ENCODE measurements at places on chromosomes 7 and 10.
A peak's percentile ranks its signal among the peaks of the same experiment; 100 is the strongest.

DNA sequence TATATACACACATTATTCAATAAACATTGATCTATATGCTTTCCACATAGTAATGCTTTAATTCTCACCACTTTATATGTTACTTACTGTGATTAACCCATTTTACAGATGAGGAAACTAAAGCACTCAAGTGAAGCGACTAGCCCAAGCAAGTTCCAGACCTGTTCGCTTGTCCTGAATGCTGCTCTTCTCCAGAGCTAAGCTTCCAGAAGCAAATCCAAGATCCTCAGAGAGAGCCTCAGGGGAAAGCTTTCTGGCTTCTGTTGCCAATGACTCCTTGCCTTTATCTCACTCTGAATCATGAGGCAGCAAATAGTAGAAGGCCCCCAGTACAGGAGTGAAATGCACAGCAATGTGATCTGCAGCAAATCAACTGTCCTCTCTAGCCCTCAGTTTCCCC lies 32.2 kb downstream of the XPNPEP1 start:
- no peak for DNase-seq

DNA sequence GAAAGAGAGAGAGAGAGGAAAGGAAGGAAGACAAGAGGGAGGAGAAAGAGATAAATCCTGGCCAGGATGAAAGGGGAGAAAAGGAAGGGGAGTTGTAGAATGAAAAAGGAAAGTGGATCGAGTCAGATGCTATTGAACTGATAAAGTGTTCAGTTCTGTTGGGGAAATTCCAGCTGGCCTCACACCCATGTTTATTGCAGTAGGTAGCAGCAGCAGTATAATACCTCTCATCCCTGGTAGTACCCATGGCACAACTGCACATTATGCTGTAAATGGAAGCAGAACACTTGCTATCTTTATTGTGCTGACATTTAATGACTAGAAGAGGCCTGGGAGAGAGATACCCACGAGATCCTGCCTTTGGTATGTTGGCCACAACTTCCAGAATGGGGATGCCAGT lies 178.1 kb downstream of the EVX1 start:
- DNase-seq: no peak

DNA sequence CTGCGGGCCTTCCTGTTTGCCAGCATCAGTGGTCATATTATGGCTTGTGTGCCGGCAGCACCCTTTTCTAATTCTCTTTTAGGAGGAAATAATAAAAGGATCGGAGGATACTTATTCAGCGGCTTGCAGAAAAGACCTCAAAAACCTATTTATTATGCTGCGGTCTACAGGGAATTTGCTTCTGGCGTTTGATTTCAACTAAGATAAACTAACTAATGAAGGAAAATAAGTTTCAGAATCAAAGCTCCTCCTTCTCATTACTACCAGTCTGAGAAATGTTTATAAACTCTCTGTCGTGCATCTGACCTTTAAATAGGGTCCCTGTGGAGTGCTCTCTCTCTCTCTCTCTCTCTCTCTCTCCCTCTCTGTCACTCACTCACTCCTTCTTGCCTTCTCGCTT lies 335.0 kb upstream of the GLI3 start:
- no peak for DNase-seq

DNA sequence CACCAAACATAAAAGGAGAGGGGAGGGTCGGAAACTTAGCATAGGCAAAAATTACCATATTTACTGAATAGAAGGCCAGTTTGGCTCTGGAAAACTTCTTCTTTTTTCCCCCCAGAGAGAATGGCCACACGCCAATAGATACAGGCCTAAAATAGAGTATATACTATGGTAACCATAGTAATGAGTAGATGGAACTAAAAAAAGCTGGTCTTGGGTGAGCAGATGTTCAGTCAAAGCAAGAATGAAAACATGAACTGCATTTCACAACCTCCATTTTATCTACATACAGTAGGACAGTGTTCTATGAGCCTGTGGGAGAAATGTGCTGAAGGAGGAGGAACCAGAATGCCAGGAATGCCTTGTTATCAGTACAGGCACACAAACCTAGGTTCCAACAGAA lies 141.7 kb upstream of the SEMA3A start:
- peak; percentile 10 for DNase-seq

DNA sequence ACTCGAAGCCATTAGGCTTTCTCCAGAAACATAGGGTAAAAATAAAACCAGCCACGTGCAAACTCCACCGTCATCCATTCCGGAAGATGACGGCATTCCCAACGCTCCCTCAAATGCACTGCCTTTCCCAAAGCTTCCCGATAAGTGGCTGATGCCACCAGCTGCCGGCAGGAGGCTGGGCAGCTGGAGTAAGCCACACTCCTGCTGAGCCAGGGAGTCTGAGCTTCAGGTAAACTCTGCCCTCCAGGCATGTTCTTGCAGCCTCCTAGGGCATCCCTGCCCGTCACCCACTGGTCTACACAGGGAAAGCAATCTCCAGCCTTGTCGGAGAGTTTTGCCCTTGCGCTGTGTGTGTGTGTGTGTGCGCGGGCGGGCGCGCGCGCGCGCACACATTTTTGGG lies 40.5 kb upstream of the TMEM273 start:
- no peak for DNase-seq

GRCh38 chr10:4790045-4790444 lies 36.0 kb upstream of the AKR1E2 start:
- no peak for DNase-seq

DNA sequence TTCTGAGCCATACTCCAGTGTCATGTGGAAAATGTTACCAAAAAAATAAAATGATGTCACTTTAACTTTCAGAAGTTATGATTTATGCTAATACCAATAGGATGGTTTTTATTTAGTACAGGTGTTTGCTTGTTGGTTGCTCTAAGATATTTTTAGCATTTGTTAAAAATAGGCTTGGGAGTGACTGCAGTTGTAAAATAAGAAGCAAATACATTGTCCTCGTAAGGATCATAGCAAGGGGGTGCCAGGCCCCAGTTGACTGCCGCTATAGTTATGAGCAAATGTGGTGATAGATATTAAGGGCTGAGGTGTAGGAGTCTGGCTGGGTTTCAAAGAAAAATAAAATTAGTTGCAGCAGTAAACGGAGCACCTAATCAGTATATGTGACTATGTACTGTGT lies 354.4 kb upstream of the BMPER start:
- no peak for DNase-seq

DNA sequence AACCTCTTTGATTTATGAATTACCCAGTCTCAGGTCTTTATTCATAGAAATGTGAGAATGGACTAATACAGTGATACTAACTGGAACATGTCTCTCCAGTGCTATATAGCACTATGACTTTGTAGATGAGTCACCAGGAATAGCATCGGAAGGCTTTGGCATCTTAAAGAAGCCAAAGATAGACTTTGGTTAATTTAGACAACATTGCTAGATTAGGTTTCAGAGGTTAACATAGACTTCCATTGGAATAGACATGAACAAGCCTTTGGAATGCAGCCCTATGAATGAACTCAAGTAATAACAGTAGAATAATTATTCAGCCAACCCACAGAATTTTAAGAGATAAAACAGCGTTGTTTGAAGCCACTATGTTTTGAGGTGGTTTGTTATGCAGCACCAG lies 169.2 kb downstream of the HGF start:
- peak; percentile 29 for DNase-seq

DNA sequence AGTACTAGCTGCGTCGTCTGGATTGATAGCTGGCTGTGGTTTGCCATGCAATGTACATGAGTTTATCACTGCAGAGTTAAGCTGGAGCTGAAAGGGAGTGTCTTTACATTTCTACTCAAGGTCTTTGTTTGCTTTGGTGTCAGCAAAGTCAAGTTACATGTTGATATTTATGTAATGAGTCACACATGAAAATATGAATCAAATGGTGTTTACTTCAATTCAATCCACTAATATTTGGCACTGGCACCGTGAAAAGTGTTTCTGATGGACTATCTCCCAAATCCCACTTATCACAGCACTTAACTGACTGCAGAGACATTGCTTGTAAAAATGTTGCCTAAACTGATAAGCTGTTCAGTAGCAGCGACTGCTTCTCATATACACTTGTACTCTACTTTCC lies 395.9 kb downstream of the TFEC start:
- DNase-seq: no peak

- no peak for DNase-seq
Observed at GRCh38 chr7:149166630-149167352, 19.5 kb downstream of the ZNF398 start.

GRCh38 chr10:105797234-105797890 lies 1156.3 kb downstream of the SORCS3 start:
- DNase-seq: no peak

GRCh38 chr7:36131499-36131898 lies 21.6 kb upstream of the EEPD1 start:
- DNase-seq: no peak

DNA sequence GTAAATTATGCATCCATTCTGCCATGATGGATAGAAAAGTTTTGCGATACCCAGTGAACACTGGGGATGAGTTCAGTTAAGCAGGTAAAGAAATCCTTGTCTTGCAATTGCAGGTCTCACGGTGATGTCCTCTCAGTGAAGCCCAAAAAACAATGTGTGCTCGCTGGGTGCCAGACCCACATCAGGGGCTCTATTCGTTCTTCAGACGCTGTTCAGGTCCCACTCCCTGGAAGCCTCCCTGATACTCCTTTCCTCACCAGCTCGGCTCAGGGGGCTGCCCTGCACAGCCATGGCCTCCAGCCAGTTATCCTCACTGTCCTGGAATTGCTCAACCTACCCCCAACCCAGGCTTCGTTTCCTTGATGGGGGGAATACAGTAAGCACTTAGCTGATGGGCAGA lies 323.5 kb downstream of the ADARB2 start:
- DNase-seq: no peak

DNA sequence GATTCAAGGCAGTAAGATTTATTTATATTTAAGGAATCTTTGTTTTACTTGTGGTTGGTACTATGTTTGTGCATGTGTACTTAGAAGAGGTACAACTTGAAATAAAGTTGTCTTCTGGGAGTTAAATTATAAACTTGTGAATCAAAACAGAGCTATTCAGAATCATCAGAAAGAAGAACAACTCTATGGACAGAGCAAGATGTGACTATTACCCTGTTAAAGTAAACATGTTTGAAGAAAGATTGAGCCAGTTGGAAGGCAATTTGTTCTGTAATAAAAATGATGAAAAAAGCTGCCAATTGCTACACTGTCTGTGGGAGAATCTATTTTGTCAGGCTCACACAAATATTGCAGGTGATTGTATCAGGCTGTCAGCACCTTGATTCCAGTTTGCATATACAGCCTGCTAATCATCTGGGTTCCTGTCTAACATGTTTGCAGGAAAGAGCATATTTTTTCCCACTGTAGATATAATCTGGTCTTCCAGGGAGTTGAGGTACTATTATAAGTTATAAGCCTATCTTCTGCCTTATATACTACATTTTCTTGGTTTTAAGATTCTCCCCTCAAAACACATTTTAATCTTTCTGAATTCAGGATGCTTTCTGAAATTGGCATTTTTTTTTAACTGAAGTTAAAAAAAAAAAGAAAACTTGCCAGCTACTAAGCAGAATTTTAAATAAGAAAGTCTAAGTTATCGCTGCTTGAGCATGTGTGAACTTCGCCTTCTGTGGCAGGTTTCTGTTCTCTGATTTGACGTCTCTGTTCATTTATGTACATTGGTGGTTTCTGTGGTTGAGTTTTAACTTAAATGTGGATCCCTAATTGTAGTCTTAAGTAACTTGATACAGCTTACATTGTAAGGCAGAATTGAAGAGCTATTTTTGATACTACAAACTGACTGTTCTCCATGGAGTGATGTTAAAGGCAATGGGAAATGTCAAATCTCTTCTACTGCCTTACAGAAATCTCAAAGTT lies 46.0 kb downstream of the ZNRF2 start:
- DNase-seq: no peak

DNA sequence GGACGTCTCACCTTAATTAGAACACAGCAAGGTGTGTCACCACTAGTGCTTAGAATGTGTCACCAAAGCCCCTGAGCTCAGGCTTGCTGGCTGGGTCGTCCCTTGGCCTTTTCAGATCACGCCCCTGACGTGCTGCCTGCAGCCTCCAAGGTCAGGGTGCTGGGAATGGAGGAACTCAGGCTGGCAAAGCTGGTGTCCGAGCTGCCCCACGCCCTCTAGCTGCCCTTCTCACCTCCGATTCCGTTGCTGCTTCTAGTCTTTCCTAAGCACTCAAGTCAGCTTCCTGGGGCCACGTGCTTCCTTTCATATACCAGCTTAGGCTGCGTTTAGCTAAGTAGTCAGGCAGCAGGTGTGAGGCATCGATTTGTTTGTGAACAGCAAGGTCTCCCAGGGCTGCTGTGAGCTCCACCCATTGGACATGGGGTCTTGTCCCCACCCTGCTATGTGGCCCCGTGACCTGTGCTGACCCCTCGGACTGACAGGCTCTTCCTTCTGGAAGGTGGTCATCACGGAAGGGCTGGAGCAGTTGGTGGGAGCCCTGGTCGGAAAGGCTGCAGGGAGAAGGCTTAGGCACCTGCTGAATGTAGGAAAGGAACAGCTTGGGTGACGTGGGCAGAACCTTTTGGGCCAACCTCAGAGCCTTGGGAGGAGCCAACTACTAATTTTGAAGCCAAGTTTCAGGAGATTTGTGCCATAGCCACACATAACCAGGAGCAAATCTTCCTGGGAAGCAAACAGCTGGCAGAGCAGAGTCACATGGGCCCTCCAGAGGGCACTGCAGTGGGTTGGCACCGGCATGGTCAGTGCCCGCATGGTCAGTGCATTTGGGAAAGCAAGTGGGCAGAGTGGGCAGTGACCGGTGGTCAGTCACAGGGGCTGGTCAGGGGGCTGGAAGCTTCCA lies 28.8 kb downstream of the VIPR2 start:
- DNase-seq: no peak

GRCh38 chr10:99870123-99870730 lies 87.8 kb downstream of the ABCC2 start:
- no peak for DNase-seq

- no peak for DNase-seq
Observed at GRCh38 chr7:78159545-78159944, 361.0 kb downstream of the PHTF2 start.

DNA sequence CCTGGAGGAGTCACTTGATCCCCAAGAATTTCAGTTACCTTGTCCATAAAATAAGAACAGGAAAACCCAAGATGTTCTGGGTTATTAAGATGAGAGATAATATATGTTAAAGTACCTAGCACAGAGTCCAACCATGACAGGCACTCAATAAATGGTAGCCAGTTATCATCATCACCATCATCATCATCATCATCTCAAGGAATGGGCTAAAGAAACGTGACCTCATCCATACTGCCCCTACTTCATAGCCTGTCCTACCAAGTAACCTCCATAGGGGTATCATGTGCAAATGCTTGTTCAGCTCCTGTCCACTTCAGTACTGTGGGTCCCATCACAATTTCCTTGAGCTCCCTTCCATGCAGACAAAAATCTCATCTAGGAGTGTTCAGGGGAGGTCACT lies 14.4 kb downstream of the FGFR2 start:
- DNase-seq: no peak

Data from AG08396 (cell line).